Activated B cell treated with CpG ODN at 0.5 μM for 24 hours (primary cell): ENCODE measurements at places on chromosomes 2 and 18.

GRCh38 chr2:215441560-215442400, 5.9 kb upstream of the FN1 start:
- DNase-seq: no peak

DNA sequence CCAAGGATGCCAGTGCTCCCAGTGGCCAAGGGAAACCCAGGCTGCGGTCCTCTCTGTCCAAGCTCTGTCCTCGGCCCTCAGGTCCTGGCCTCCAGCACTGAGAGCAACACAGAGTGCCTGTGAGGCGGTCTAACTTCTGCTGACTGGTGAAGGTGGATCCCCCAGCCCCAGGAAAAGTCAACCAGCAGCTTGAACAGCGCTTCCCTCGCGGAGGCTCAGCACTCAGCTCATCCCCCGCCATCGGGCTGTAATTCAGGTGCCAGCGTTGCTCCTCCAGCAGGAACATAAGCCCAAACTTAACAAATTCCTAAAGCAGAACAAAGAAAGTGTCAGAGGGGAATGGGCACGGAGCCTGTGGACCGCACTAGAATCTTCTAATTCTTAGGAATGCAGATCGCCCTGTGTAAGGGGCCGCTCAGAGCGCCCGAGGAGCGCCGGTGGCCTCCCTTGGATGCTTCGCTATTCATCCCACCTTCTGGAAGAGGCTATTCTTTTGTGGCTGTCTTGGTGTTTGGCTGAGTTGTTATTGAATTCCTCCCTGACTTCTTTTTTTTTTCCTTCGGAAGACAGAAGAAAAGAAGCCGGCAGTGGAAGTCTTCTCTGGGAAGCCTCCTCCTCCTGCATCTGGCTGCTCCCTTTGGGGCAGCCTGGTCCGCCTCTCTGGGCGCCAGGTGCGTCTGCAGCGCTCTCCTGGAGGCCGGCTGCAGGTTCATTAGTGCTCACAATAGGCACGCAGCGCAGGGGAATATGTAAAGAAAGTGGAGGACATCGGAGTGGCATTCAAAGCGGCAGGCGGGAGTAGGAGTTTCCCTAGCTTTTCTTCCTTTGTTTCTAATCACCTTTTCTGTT, 905.6 kb downstream of the TSN start:
- DNase-seq: no peak

GRCh38 chr18:57743008-57743407, 60.1 kb downstream of the ATP8B1 start:
- no peak for DNase-seq

DNA sequence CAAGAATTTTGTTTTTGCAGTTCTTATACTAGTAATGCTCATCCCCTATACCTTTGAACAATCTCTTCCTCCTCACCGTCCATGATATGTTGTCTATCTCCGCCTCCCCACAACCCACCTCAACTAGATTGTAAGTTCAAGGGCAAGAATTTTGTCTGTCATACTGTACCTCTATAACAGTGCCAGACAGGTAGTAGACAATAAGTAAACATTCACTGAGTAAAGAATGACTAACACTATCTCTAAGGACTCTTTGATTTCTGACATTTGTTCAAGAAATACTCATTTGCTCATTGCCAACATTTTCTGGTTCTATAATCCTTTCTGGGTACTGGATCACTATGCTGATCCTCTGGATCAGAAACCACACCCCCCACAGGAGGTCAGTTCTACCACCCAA, 82.4 kb downstream of the EXOC6B start:
- no peak for DNase-seq

GRCh38 chr2:33581872-33582271, 17.2 kb downstream of the FAM98A start:
- DNase-seq: no peak

GRCh38 chr2:178072000-178072382, 586 bp downstream of the PDE11A start:
- DNase-seq: no peak

GRCh38 chr2:177693658-177694339, 301.2 kb downstream of the AGPS start:
- no peak for DNase-seq
